ENCODE measurements at places on chromosomes 2 and 18.

DNA sequence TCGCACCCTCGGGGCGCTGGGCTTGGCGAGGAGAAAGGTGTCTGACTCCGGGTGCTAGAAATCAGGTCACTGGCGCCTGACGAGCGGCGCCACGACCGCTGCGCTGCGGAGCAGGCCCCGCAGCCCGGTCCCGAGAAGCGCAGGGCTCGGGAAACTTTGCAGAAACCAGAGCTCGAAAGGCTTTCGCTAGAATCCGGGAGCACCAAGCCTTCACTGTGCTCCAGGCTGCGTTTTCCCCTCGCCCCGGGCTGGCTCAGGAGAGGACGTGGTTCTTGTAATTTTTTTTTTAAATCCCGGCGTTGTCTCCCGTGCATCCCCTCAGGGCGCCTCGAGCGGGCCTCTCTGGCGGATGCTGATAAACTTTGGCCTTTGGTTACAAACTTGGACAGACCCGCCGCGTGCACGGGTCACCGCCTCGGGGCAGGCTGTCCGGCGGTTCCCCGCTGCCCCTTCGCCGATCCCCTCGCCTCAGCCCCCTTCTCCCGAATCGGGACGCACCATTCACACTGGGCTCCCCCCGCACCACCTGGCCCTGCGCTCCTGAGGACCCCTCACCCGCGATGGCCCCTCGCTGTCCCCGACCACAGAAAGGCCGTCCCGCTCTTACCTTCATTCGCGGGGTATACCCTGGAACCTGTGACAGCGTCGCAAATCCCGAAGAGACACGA is 419 bp downstream of the EPHA4 start:
- H3K36me3 ChIP-seq = no peaks in the 10 kb centered on the region
- peak overlapping the region; percentile 88 for H3K4me3 ChIP-seq
- no peaks in the 10 kb centered on the region for H3K27me3 ChIP-seq
- H3K27ac ChIP-seq = peak overlapping the region; percentile 66
- no peak for DNase-seq

GRCh38 chr2:30932870-30933269 is 125.6 kb upstream of the CAPN13 start:
- no peaks in the 10 kb centered on the region for H3K4me1 ChIP-seq
- no peak overlapping the region for H3K4me3 ChIP-seq
- DNase-seq = no peak
- H3K27ac ChIP-seq = no peak overlapping the region

- no peaks in the 10 kb centered on the region for H3K27me3 ChIP-seq
- no peaks in the 10 kb centered on the region for H3K4me1 ChIP-seq
- no peak overlapping the region for H3K27ac ChIP-seq
- no peak for DNase-seq
Measured at GRCh38 chr2:165016772-165017411, 61.6 kb upstream of the SLC38A11 start.

- H3K27ac ChIP-seq = no peak overlapping the region
- no peaks in the 10 kb centered on the region for H3K4me1 ChIP-seq
- no peaks in the 10 kb centered on the region for H3K36me3 ChIP-seq
- no peak for DNase-seq
- H3K27me3 ChIP-seq = no peaks in the 10 kb centered on the region
Measured at GRCh38 chr18:28884304-28884703, 707.4 kb upstream of the CDH2 start.

DNA sequence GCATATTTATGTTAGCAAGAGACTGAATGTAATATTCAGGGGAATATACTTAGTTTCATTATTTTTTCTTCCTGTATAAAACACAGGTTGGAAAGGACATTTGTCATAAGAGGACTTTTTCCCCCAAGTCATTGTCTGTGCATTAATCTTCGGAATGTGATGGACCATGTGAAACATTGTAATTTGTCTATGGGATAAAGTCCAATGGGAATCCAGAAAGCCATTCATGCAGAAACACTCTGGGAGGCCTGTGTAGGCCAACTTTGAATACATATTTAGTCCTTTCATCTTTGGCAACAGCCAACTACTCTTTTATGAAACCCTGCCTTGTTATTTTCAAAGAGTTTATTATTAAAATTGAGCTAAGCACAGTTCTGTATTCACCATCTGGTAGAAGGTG is 386.4 kb downstream of the PIK3C3 start:
- no peaks in the 10 kb centered on the region for H3K36me3 ChIP-seq
- H3K4me3 ChIP-seq = no peak overlapping the region

GRCh38 chr18:8882632-8883408 is 177.5 kb downstream of the MTCL1 start:
- no peak overlapping the region for H3K27ac ChIP-seq
- H3K4me3 ChIP-seq = no peak overlapping the region
- no peaks in the 10 kb centered on the region for H3K4me1 ChIP-seq
- no peaks in the 10 kb centered on the region for H3K27me3 ChIP-seq
- no peaks in the 10 kb centered on the region for H3K36me3 ChIP-seq
- no peak for DNase-seq

GRCh38 chr2:180411661-180412060 is 404.6 kb upstream of the CWC22 start:
- no peaks in the 10 kb centered on the region for H3K4me1 ChIP-seq
- H3K36me3 ChIP-seq = no peaks in the 10 kb centered on the region
- no peak overlapping the region for H3K27ac ChIP-seq
- H3K4me3 ChIP-seq = no peak overlapping the region

- no peak for DNase-seq
- H3K4me1 ChIP-seq = no peaks in the 10 kb centered on the region
- no peak overlapping the region for H3K27ac ChIP-seq
- H3K36me3 ChIP-seq = no peaks in the 10 kb centered on the region
- no peak overlapping the region for H3K4me3 ChIP-seq
- no peaks in the 10 kb centered on the region for H3K27me3 ChIP-seq
Measured at GRCh38 chr2:24898122-24899109, 21.6 kb downstream of the ADCY3 start.

DNA sequence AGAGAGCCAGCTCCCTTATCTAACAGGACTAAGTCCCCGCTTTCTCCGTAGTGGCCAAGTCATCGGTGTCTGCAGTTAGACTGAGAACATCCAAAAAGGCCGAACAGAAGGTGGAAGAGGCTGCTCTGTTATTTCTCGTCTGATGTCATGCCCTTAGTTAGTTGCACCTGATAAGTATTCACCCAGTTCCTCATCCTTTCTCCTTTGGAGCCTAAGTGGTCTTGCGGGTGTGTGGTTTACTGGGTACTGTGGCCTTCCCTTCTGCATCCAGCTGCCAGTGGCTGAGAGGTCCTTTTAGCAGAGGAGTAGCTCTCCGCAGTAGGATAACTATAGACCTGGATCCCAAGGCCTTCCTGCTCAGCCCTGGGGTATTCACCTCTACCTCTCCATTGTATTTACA is 211.6 kb downstream of the BCL2 start:
- no peaks in the 10 kb centered on the region for H3K27me3 ChIP-seq
- no peak for DNase-seq
- H3K4me1 ChIP-seq = no peaks in the 10 kb centered on the region
- H3K36me3 ChIP-seq = no peaks in the 10 kb centered on the region

- H3K27ac ChIP-seq = peak overlapping the region; percentile 31
- H3K4me1 ChIP-seq = peaks cover 38% of the 10 kb centered on the region
- no peaks in the 10 kb centered on the region for H3K27me3 ChIP-seq
- H3K36me3 ChIP-seq = no peaks in the 10 kb centered on the region
- no peak overlapping the region for H3K4me3 ChIP-seq
Measured at GRCh38 chr2:20604951-20605381, 45.9 kb downstream of the HS1BP3 start.

- no peak for DNase-seq
- peak overlapping the region; percentile 44 for H3K4me3 ChIP-seq
- H3K36me3 ChIP-seq = no peaks in the 10 kb centered on the region
- no peaks in the 10 kb centered on the region for H3K27me3 ChIP-seq
- H3K4me1 ChIP-seq = peaks cover 18% of the 10 kb centered on the region
- H3K27ac ChIP-seq = peak overlapping the region; percentile 57
Measured at GRCh38 chr2:176140513-176141317, 10.6 kb upstream of the HOXD4 start.

- no peak overlapping the region for H3K4me3 ChIP-seq
- no peaks in the 10 kb centered on the region for H3K36me3 ChIP-seq
- H3K27me3 ChIP-seq = no peaks in the 10 kb centered on the region
- peak overlapping the region; percentile 2 for H3K27ac ChIP-seq
- no peaks in the 10 kb centered on the region for H3K4me1 ChIP-seq
- no peak for DNase-seq
Measured at GRCh38 chr18:6764382-6764781, 34.9 kb downstream of the ARHGAP28 start.

GRCh38 chr2:102313025-102313424 is 1.7 kb downstream of the IL1RL1 start:
- H3K36me3 ChIP-seq = no peaks in the 10 kb centered on the region
- no peak overlapping the region for H3K4me3 ChIP-seq
- no peak overlapping the region for H3K27ac ChIP-seq
- no peaks in the 10 kb centered on the region for H3K4me1 ChIP-seq
- no peak for DNase-seq

- no peak overlapping the region for H3K27ac ChIP-seq
- no peak overlapping the region for H3K4me3 ChIP-seq
- no peaks in the 10 kb centered on the region for H3K36me3 ChIP-seq
- no peaks in the 10 kb centered on the region for H3K4me1 ChIP-seq
Measured at GRCh38 chr2:51612387-51612786, 580.5 kb upstream of the NRXN1 start.

DNA sequence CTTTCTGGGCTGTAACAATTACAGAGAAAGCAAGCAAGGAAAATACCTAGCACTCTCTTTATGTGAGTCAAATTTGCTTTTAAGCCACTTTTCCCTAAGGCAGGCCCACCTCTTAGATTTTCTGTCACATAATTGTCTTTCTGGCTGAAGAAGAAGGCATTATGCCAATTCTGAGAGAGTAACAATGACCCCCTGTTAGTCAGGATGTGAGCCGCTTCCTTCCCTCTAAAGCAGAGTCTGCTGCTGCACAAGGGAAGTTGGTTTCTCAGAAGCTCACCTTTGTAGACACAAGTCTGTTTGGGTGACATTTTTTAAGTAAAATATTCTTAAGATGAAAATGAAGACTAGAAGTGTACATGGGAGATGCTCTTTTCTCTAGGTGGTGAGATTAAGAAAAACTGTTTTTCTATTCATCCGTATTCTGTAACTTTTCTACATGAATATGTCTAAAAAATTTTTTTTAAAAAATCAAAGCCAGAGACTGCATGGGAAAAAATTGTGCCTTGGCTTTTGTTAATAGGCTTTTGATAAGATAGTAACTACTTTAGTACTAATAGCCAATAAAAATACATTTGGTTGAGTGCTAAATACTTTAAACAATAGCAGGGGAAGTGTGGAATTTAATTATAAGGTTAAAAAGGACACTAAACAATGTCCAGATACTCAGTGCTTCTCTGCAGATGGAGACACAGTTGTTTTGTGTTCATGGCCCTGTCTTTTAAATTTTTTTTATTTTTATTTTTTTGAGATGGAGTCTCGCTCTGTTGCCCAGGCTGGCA is 33.4 kb upstream of the VPS54 start:
- H3K27ac ChIP-seq = no peak overlapping the region
- H3K4me1 ChIP-seq = peaks cover 8% of the 10 kb centered on the region
- no peak for DNase-seq
- no peaks in the 10 kb centered on the region for H3K27me3 ChIP-seq

- H3K4me1 ChIP-seq = no peaks in the 10 kb centered on the region
- no peaks in the 10 kb centered on the region for H3K27me3 ChIP-seq
- no peak for DNase-seq
Measured at GRCh38 chr2:40101131-40101575, 322.1 kb upstream of the THUMPD2 start.

GRCh38 chr2:26480566-26481423 is 2.9 kb upstream of the OTOF start:
- H3K4me3 ChIP-seq = no peak overlapping the region
- no peaks in the 10 kb centered on the region for H3K27me3 ChIP-seq
- H3K36me3 ChIP-seq = no peaks in the 10 kb centered on the region
- no peak overlapping the region for H3K27ac ChIP-seq
- no peak for DNase-seq

GRCh38 chr18:77560341-77560992 is 310.8 kb downstream of the GALR1 start:
- no peaks in the 10 kb centered on the region for H3K4me1 ChIP-seq
- no peaks in the 10 kb centered on the region for H3K36me3 ChIP-seq
- H3K4me3 ChIP-seq = no peak overlapping the region
- no peak for DNase-seq
- H3K27me3 ChIP-seq = no peaks in the 10 kb centered on the region

- H3K27ac ChIP-seq = no peak overlapping the region
- DNase-seq = no peak
- no peaks in the 10 kb centered on the region for H3K36me3 ChIP-seq
- H3K27me3 ChIP-seq = no peaks in the 10 kb centered on the region
- H3K4me1 ChIP-seq = peaks cover 56% of the 10 kb centered on the region
- no peak overlapping the region for H3K4me3 ChIP-seq
Measured at GRCh38 chr2:157790780-157791179, 85.3 kb downstream of the ACVR1 start.

- no peak overlapping the region for H3K4me3 ChIP-seq
- H3K27me3 ChIP-seq = no peaks in the 10 kb centered on the region
- peaks cover 21% of the 10 kb centered on the region for H3K4me1 ChIP-seq
- H3K36me3 ChIP-seq = no peaks in the 10 kb centered on the region
Measured at GRCh38 chr18:48446582-48447225, 37.5 kb upstream of the ZBTB7C start.

GRCh38 chr2:43018179-43019024 is 208.0 kb downstream of the ZFP36L2 start:
- H3K36me3 ChIP-seq = no peaks in the 10 kb centered on the region
- peak; percentile 99 for DNase-seq
- peaks cover 19% of the 10 kb centered on the region for H3K4me1 ChIP-seq
- H3K27ac ChIP-seq = peak overlapping the region; percentile 78

- H3K36me3 ChIP-seq = no peaks in the 10 kb centered on the region
- no peak overlapping the region for H3K4me3 ChIP-seq
- H3K27me3 ChIP-seq = no peaks in the 10 kb centered on the region
- no peak for DNase-seq
- H3K4me1 ChIP-seq = no peaks in the 10 kb centered on the region
Measured at GRCh38 chr2:159243529-159243928, 43.0 kb downstream of the WDSUB1 start.

GRCh38 chr2:188664951-188665595 is 309.1 kb upstream of the COL3A1 start:
- no peaks in the 10 kb centered on the region for H3K4me1 ChIP-seq
- H3K36me3 ChIP-seq = no peaks in the 10 kb centered on the region
- H3K27ac ChIP-seq = no peak overlapping the region
- no peak overlapping the region for H3K4me3 ChIP-seq
- no peaks in the 10 kb centered on the region for H3K27me3 ChIP-seq

DNA sequence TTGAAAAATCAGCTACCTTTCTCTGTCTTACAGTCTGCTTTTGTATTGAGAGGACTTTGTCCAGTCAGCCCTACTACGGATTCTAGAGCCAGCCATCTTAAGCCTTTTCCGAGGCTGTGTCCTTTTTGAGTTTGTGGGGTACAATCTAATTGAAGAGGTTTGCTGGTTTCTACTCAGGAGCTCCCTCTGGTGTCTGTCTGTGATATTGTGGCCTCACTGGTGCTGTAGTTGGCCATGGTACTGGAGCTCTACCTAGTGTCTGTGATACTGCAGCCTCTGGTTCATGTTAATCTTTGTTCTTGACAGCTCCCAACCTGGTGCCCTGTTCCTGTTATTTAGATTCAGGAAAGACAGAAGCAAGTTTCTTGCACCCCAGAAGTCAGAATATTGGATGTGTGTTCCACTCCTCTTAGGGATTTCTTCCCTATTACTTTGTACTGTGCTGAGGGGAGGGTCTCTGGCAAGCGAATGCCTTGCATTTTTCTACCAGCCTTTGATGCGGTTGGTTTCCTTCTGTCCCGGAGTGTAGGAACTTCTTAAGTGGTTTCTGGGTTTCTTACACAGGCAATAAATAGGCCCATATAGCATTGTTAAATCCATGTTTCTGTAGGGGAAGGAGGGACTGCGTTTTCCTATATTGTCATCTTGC is 78.5 kb downstream of the ACSL3 start:
- H3K4me1 ChIP-seq = peaks cover 5% of the 10 kb centered on the region
- no peaks in the 10 kb centered on the region for H3K27me3 ChIP-seq
- H3K36me3 ChIP-seq = no peaks in the 10 kb centered on the region
- no peak overlapping the region for H3K27ac ChIP-seq
- DNase-seq = no peak
- no peak overlapping the region for H3K4me3 ChIP-seq
